ENCODE measurements at places on chromosomes 1 and 21. TPM values are rescaled to one million over a fixed set of nuclear protein-coding genes. Genes with fewer than 3 reads are reported as not detected.

The MYOG gene
- total RNA-seq = not detected

The YBEY gene
- total RNA-seq = 38.2 TPM

The DPYD gene
- 11.7 TPM for total RNA-seq

The BLACAT1 gene
- 1.5 TPM for total RNA-seq

The TNFRSF25 gene
- 42.5 TPM for total RNA-seq
